Substantia nigra (tissue), 51 donors: ENCODE measurements at places on chromosomes 11 and 22.

- no peak for DNase-seq
These were observed 4.4 kb upstream of the PGAP2 start for GRCh38 chr11:3803726-3804495.

GRCh38 chr22:25404556-25404927 lies 159.9 kb upstream of the GRK3 start:
- no peak for DNase-seq

GRCh38 chr11:103927535-103927934 lies 108.9 kb upstream of the DDI1 start:
- DNase-seq, result no peak

DNA sequence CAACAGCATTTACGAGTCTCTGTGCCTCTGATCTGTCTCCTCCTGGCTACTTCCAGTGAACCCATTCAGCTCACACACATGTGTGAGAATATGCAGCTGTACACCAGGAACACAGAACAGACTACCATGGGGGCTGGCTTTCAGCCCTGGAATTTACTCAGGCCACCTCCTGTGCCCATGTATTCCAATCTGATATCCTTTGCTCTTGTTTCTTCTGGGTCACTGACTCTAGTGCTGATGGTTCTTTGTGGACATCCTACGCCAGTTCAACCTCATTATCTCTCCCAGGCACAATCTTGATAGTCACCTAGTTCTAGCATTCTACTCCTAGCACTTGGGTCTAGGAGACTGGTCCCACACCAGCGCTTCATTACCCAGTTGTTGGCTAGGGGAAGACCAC lies 23.0 kb upstream of the ZC3H12C start:
- no peak for DNase-seq

DNA sequence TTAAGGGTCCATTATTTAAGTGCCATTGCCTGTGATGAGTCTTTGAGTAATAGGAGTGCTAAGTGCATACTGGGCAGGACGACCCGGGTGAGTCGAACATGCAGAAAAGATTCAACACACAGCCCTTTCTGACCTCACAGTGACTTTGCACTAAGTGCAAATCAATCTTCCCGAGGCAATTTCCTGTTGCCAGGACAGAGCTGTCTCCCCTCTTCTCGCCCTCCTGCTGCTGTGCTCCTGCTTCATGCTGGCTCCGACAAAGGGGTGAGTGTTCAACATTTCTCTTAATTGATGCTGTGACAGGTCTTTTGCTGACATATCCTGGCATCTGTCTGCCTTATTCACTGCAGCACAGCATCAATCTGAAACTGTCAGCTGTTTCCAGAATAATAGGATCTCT lies 42.0 kb downstream of the MCHR1 start:
- no peak for DNase-seq

DNA sequence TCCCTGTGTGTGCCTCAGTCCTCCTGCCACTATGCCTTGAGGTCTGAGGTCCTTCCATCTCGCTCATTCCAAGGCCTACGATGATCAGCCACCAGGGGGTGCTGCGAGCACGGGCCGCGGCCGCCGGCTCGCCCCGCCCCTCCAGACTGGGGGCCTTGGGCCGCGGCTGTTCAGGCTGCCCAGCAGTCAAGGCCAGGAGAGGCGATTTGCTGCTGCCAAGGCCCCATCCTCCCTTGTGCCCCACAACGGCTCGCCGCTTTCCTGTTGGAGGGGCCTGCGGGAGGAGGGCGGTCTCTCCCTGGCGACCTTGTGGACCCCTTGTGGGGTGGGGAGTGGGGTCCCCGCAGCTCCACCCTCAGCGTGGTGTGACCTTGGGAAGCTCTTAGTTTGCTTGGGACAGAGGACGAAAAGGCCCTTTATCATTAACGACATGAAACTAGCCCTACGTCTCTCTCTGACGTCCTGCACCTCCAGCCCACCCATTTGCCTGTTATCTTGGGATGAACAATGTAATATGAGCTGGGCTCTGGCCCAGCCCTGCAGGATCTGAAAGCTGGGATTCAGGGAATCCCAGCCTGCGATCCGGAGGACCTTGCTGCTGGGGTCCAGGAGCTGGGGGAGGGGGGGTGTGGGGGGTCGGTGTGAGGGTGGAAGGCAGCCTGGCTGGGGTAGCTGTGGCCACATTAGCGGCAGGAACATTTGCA lies 5.3 kb upstream of the GALR3 start:
- DNase-seq, result peak; percentile 78

- DNase-seq, result no peak
These were observed 440.1 kb downstream of the NTM start for GRCh38 chr11:131810541-131810940.

DNA sequence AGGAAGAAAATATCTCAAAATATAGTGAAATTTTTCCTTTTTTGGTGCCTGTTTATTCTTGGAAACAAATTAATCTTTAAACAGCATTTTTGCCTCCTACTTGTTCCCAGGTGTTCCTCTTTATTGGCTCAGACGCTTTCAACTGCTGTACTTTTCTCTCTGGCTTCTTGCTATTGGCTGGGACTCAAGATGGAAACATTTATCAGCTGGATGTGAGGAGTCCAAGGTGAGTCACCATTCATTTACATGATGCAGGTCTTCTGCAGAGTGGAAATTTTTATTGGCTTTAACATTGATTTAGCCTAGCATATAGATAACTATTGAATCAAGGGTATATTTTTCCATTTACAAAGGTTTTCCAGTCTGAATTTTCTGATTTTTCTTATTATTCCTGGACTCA lies 34.4 kb upstream of the DNAJB13 start:
- DNase-seq, result no peak
